ENCODE measurements at places on chromosomes 2 and 18.

DNA sequence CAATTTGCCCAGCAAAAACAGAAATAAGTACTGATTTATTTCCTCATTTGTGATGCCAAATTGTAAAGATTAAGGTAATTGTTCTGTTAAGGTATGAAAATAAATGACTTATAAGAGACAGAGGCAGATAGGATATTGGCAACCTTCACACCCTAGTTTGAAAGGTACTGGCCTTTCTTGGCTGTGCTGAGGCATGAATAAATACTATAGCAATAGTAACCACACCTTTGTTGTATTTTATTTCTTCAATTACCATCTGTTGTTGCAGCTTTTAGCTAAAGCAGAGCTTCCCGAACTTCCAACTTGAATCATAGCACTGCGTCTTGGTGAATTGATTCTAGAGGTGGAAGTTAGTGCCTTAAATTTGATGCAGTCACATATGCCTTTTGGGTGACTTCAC, 55.9 kb downstream of the FMNL2 start:
- DNase-seq, result no peak

DNA sequence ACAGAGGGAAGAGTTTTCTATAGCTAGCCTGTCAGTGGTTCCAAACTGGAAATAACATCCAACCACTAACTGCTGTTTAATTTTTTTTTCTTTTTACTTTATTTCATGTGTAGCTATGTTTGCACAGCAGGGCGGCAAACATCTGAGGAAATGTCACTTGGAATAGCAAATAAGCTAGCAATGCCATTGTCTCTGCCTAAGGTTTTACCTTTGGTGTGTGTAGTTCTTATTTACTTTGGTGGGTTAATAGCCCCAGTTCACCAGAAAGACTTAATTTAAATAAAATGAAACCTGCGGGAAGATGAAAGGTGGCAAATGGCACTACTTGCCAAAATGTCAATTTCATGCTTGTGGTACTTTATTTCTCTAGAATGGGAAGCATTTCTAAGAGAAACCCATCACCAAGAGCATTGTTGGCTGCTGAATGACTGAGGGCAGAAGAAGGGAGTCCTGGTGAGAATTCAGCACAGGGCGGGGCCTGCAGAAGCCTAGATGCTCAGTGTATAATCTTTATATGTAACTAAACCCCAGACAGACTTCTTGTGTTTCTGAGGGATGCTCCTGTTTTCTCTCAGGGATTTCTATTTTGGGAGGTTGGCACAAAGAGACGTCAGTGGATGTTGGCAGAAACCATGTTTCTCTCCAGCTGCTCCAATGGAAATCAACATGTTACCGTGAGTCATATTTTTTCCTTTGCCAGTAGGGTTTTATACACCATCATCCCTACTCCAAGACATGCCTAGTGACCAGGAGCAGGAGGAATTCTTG, 300.4 kb upstream of the NT5C1B start:
- DNase-seq, result peak; percentile 18

- no peak for DNase-seq
Observed at GRCh38 chr2:15311201-15311907, 249.8 kb downstream of the NBAS start.

GRCh38 chr18:44309185-44309584, 371.5 kb upstream of the SETBP1 start:
- no peak for DNase-seq

DNA sequence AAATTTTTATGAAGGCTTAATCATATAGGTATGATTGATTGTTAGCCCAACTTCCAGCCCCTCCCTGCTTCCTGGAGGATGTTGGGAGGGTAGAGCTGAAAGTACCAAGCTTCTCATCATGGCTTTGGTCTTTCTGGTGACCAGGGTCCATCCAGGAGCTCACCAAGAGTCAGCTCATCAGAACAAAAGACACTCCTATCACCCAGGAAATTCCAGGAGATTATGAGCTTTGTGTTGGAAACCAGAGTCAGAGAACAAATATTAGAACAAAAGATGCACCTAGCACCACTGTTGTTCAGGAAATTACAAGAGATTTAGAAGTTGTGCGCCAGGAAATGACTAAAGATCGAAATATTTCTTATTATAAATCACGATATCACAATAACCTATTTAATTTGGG, 119.9 kb upstream of the THUMPD2 start:
- DNase-seq, result no peak

DNA sequence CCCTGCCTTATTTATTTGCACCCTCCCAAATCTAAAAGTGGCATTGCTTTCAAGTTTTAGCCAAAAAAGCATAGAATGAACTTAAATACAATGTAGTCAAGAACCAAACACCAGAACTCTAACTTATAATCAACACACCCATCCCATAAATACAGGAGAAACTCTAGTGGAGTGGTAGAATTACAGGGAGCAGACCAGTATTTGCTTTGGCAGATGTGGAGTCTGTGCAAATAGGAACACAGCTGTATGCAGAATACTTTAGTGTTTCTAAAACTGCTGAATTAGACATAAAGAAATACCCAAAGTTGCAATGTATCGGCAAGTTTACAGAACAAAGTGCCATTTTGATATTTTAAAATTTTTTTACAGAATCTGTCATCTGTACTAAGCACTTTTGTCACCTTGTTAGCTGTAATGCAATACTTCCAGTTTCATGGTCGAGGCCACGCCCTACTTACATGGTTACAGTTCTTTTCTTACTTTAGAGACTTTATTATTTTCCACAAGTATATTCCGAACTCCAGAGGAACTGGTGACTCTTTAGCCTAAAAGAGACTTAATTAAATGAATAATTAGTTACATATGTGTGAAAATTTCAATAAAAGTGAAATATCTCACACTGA, 23.7 kb upstream of the COL5A2 start:
- DNase-seq, result no peak

GRCh38 chr2:220043155-220043989, 415.9 kb downstream of the SLC4A3 start:
- DNase-seq, result no peak

- no peak for DNase-seq
Observed at GRCh38 chr18:79604205-79604912, 75.2 kb upstream of the CTDP1 start.

GRCh38 chr18:44474067-44474411, 206.6 kb upstream of the SETBP1 start:
- no peak for DNase-seq

GRCh38 chr2:113138428-113139322, 11.3 kb downstream of the IL1RN start:
- peak; percentile 59 for DNase-seq

DNA sequence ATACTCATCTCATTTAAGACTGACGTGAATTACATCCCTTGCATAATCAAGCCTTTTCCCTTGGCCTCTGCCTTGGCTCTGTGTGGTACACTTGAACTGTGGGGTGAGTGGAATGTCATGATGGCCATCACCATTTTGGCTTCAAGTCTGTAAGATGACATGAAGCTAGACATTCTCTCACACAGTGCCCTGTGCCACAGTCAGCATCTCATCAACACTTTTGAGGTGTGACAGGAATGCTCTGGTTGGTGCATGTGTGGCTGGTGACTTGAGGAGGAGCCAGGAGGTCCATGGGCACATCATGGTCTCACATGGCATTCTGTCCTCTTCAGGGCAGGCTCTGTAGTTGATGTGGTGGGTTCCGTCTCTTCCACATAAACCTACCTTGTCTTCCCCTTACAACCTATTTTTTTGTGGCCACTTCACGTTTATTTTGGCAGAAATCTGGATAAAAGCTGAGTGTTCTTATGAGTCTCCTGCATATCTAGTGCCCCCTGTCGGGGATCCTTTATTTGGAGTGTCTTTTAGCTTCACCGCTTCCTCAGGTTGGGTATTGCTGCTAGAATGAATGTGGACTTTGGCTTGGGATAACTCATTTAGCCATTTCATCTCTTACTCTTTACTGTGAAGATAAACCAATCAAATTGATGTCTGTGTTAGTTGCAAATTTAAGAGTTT, 28.1 kb downstream of the MAP4K4 start:
- no peak for DNase-seq

- no peak for DNase-seq
Observed at GRCh38 chr2:45616658-45617411, 5.8 kb upstream of the SRBD1 start.

GRCh38 chr2:97645112-97645694, 659 bp upstream of the COX5B start:
- no peak for DNase-seq

DNA sequence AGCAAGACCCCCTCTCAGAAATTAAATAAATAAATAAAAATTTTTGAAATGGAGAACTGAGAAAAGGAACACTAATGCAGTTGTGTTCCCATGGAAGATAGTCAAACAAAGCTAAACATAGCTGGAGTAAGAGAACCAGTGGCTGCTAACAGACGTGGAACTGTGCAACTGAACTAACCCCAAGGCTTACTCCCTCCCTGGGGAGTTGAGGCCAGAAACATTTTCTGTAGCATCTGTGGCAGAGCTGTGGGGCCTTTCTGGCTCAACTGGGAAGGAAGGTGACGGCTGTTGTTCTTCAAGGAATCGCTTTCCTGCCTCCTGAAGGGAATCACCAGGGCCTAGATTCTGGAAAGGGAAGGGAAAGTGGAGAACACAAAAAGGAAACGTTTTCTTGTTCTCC, 53.9 kb upstream of the B3GNT2 start:
- no peak for DNase-seq

DNA sequence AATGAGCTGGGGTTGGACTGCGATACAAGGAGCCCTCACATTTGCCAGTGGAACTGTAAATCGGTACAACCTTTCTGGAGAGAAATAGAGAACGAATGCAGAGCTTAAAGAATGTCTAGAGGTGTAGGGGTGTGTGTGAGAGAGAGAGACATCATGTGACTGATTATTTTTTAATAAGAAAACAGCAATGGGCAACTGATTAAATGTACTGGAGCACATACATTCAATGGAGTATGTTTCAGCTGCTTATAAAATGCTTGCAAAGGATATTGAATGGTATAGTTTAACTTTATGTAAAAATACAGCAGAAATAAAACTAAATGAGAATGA, 391 bp upstream of the TMEM17 start:
- DNase-seq, result no peak

- DNase-seq, result no peak
Observed at GRCh38 chr2:37005118-37005868, 39.0 kb upstream of the STRN start.

DNA sequence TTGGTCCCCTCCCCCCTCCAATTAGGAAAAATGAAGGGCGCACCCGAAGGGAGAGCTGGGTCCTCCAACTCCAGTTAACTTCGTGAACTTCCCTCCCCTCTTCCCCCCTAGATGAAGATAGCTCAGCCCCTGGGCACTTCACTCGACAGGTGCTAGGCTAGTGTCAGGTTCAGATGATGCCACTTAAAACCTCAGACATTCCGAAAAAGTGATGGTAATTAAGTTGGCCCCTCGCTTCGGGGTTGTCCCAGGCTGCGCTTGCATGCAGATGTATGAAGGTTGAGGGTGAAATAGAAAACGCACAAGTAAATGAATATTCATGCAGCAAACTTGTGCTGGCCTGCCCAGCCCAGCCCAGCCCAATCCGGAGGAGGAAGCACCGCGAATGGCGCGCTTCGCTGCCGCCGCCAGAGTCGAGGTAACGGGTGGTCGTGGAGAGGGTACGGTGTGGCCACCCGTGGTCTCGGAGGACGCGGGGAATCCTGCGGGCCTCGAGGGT, 3.0 kb upstream of the GBX2 start:
- no peak for DNase-seq

- no peak for DNase-seq
Observed at GRCh38 chr2:50148632-50149031, 883.3 kb downstream of the NRXN1 start.

DNA sequence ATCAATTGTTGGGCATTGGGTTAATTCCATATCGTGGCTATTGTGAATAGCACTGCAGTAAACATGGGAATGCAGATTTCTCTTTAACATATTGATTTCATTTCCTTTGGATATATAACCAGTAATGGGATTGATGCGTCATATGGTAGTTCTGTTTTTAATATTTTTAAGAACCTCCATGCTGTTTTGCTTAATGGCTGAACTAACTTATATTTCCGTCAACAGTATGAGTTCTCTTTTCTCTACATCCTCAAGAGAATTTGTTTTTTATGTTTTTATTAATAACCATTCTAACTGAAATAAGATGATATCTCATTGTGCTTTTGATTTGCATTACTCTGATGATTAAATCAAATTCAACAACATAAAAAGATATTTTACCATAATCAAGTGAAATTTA, 228.5 kb upstream of the FSIP2 start:
- no peak for DNase-seq

GRCh38 chr2:117470311-117471095, 344.0 kb upstream of the DDX18 start:
- no peak for DNase-seq

DNA sequence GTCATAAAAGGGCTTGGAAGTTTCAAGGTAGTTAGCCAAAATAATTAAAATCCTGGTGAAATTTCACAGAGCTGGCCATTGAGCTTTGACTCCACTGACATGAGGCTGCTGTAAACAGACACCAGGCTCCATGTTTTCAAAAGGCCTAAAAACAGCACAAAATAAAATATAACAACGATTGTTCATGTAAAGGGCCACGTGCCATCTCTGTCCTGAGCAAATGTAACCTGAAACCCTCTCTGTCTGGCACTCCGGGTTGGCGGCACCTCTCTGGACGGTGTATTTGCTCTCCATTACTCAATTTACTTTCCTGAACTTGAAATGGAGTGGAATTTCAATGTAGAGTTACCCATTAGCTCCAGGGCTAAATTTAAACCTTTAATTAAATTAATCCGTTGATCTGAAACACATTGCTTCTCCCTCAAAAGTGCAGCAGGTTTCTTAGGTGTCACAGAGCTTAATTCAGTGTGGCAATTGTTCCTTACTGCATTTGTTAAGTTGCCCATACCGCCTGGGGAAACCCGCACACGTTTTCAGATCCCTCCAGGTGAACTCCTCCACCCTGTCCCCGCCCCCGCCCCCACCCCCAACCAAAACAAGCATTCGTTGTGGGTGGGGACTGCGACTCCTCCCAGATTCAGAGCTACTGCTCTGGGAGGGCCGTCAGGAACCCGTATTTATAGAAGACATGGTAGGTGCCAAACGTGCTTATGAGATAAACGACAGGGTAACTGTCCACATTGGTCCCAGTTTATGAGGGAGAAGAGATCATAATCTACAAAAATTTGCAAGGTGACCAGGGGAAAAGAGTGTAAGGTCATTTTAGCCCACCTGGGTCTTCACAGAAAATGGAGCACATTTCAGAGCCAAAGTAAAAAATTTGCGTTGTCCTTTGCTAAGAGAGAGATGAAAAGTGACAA, 1.2 kb upstream of the CABLES1 start:
- DNase-seq, result no peak

DNA sequence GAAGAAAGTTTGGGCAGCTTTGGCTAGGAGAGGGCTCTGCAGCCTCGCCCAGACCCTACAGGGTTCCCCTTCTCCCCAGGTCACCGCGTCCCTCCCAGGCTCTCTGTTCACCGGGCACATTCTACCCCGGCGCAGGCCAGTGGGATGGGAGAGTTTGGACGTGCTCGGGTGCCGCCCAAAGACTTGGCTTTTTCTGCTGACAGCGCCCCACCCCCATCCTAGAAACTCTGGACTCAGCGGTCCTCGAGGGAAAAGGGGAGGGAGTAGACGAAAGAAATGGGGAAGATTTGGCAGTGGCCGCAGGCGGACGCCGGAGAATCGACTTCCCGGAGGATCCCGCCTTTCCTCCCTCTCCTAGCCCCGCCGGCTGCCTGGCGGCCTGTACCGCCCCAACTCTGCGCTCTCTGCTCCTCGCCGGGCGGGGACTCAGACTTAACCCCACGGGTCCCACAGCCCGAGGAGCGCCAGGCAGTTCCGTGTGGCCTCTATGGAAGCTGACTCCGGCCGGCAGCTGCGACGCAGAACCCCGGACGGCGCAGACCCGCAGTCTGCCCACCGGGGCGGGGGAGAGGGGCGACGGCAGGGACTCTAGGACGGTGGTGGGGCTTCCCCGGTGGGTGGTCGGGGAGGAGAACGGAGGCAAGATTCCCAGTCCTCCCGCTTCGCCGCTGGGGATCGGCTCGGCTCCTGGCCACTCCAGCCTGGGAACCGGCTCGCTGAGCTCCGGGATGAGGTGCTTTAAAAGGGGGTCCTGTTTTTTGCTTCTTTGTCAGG, 863 bp upstream of the SIX2 start:
- DNase-seq, result no peak
